MG63 (cell line): ENCODE measurements at places on chromosomes 13 and 19. TPM values are rescaled to one million over a fixed set of nuclear protein-coding genes. Genes with fewer than 3 reads are reported as not detected.

- DNase-seq = peak; percentile 99
Measured at GRCh38 chr19:38647368-38647965, at the start of gene ACTN4. ACTN4 (plus strand) TSS chr19:38647649; CDS start chr19:38647746, 97 bp downstream.

DNA sequence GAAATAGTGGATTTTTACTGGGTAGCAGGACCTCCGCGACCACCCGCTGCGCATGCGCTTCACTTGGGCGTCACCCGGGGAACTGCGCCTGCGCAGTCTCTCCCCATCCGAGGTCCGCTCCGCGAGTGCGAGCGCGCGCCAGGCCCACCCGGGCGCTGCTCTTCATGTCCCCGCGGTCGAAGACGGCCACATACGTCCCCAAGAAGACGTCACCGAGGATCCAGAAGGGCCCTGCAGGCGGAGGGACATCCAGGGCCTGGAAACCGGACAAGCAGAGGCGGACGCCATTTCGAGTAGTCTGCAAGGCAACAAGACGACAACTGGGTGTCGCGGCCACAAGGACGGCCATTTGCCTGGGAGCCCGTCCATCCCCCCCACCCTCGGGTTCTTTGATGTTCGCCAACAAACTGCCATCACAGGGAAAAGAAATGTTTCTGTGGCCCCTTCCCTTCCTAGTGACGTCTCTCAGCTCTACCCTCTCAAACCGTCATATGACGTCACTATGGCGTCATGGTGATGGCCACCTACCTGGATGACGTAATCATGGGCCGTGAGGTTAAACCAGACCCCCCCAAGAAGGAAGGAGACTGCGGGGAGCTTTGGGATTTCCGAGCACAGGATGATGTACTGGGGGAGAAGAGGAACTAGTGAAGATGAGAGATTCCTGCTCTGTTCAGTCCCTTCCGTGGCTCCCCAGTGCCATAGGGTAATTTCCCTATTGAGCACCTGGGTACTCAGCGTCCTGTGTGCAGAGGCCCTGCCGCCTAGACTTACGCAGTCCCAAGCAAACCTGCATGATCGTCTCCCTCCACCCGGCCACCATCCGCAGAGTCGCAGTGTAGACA is 6.7 kb downstream of the NAPSA start:
- no peak for DNase-seq

- DNase-seq = no peak
Measured at GRCh38 chr13:32403108-32403507, 24.8 kb downstream of the N4BP2L1 start.

- DNase-seq = no peak
Measured at GRCh38 chr13:79846386-79846785, 365.4 kb downstream of the NDFIP2 start.

- peak; percentile 90 for DNase-seq
Measured at GRCh38 chr19:14519860-14520407, 1.7 kb upstream of the DNAJB1 start.

GRCh38 chr13:104510422-104510821 is 1444.2 kb upstream of the SLC10A2 start:
- DNase-seq = no peak

GRCh38 chr19:17778251-17778967 is 16.5 kb upstream of the B3GNT3 start:
- peak; percentile 47 for DNase-seq

DNA sequence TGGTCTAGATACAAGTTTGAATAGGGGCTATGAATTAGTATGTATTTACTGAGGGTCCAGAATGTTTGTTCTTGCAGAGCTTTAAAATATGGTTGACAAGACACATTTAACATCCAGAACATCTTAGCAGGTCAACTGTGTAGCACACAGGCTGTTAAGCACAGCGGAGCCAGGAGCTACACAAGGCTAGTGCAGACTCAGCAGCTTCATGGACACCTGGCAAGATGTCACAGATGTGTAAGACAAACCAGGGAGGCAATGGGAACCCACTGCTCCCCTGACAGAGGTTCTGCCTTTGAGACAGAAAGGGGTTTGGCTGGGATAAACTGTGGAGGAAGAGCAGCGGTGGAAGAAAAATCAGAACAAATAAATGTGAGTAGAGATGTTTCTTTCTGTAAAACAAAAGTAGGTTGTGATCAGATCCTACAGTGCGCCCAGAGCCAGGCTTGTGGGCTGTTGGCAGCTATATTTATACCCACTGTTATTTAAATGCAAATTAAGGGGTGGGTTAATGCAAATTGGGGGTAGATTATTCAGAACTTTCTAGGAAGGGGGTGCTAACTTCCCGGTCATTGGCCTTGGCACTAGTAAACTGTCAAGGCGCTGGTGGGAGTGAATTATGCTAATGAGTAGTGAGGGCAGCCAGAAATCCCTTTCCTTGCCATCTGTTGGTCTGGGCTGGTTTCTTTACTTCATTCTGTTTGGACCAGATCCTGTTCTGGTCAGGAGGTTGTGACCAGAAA is 33.0 kb downstream of the MIPEP start:
- DNase-seq = no peak

DNA sequence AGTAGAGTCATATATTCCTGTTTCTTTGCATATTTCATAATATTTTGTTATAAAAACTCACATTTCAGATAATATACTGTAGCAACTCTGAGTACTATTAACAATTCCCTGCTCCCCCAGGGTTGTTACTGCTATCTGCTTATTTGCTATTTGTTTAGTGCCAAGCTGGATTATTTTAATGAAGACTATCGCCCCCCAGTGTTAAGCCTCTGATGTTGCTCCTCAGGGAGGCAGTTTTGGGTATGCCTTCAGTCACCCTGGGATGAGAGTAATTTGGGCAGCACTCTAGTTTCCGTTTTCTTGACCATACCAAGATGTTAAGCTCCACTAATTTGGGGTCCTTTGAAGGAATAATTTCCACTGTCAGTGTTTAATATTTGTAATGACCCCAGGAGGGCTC is 46.0 kb downstream of the MICU2 start:
- no peak for DNase-seq

DNA sequence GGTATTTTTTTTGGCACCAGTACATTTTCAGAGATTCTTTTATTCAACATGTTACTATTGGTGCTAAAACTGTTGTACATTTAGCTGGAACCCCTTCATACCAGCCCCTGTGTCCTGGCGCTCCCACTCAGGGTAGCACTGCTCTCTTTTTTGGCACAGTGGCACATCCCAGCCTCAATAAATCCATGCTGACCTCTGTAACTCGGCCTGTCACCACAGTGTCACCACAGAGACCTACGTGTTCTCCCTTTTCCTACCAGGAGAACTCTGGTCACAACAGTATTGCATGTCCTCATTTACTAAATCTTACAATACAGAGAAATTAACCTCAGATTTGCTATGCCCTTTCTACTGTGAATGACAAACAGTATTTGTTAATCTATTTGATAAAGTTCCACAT is 10.2 kb downstream of the MPHOSPH8 start:
- no peak for DNase-seq

GRCh38 chr19:1340681-1341469 is 42.8 kb upstream of the NDUFS7 start:
- no peak for DNase-seq

MYO9B gene
- total RNA-seq = 18.4 and 20.4 TPM in 2 replicates

CGB3 gene
- total RNA-seq = not detected in 2 replicates

MBD3L2 gene
- not detected in 2 replicates for total RNA-seq

LIM2 gene
- total RNA-seq = not detected in 2 replicates
